ENCODE measurements at places on chromosomes 2 and 18.

GRCh38 chr2:75098856-75099255 is 100.5 kb downstream of the TACR1 start:
- DNase-seq: no peak

DNA sequence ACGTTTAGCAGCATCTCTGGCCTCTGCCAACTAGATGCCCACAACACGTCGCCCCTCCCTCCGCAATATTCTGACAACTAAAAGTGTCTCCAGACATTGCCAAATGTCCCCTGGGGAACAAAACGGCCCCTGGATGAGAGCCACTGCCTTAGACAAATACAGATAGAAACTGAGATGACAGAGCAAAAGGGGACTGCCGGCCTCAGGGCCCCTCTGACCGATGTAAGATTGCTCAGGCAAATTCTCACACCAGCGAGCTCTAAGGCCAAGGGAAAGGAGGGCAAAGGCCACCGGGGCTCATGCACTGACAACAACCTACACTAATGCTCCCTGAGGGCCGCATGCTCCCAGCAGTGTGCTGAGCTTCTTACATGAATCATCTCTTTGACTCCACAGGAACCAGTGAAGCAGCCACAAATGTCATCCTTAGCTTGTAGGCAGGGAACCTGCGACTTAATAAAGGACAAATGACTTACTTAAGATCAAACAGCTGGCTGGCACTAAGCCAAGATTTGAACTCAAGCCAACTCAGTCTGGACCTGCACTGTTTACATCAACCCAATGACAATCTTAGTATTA is 228.5 kb downstream of the TTC32 start:
- no peak for DNase-seq

DNA sequence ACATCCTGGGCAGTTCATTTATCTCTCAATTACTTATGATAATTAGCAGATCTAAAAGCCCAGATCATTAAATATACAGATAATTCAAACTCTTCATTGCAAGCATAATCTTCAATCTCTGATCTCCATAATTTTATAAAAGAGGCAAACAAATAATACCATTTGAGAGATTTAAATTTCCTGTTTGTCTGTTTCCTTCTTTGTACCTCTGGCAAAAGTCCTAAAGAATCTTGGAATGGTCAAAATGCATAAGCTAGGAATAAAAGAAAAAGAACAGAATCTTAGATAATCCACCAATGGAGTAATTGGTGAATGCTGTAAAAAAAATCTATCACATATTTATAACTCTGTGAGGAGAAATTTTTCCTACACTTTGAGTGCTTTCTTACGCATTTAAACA is 1080.9 kb upstream of the ZEB2 start:
- DNase-seq: no peak

DNA sequence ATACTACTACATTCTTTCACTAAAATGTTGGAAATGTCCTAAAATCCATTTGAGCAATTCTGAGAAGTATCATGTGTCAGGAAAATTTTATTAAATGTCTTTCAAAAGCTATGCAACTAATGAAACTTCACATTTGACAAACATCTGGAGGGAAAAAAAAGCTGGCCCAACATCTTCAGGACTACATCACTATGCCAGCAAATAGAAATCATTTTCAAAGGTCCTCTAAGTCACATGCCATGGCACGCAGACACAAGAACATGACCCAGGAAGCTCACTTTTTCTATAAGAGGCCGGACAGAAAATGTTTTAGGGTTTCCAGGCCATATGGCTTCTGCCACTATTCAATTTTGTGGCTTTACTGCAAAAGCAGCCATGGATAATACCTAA is 11.6 kb downstream of the KANSL3 start:
- DNase-seq: no peak

DNA sequence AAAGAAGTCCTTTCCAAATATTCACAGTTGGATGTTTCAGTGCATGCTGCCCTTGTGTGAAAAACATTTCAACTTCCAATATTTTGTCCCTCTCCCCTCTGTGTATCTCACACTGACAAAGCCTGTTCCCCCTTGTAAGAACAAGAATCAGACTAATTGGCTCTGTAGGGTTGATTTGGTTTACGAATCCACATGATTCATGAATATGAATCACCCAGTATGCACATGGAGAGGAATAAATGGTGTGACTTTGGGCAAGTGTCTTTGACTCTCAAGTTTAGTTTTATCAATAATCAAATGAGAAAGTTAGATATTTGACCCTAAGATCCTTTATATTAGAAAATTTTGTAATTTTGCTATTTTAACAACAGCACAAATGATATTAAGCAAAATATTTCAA is 9.3 kb upstream of the CDH20 start:
- DNase-seq: no peak
